Activated CD4-positive, alpha-beta memory T cell treated with anti-CD3 and anti-CD28 coated beads for 36 hours (primary cell): ENCODE measurements at places on chromosomes 6 and 20.

DNA sequence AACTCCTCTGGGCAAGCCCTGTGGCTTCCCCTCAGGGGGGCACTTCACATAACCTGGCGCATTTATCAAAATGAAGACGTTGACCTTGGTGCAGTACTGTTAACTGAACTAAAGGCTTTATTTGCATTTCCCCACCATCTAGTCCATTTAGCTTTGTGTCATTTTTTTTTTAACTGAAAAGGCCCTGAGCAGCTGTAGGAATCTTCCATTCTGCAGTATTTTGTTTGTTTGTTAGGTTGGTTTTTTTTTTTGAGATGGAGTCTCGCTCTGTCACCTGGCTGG, 10.7 kb downstream of the TMEM181 start:
- DNase-seq, result no peak

- no peak for DNase-seq
These were observed 147.2 kb upstream of the EYA4 start for GRCh38 chr6:133093956-133094355.

DNA sequence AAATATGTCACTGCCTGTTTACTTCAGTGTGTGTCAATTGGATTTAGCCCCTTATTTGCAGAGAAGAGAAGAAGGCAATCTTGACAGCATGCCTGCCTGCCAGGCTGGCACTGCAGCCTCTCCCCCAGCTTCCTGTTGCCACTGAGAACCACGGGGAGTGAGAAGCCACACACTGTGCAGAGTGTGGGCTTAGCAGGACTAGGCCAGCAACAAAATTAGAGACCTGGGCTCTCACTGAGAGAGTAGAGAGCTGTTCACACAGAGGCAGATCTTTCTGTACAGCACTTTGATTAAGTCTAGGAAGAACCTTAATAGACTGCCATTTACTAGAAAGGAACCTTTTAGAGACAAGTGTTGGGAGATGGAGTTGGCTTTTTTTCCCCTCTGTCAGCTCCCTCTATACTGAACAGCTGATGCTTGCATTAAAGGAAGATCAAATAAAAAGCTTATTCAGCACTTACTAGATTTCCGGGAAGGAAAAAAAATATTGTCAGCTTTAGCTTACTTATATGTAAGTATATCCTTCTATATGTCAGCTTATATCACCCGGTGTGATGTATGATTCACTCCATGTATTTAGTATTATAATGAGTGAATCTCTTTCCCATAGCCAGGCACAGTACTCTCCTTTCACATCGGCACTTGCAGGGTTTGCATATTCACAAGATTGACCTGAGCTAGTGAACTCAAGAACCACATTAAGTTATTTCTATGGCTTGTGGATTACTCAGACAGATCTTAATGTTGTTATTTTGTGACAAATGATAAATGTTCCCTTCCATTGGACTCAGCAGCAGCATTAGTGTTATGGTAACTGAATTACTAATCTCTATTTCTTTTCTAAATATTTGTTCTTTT, 851.0 kb upstream of the EPHA7 start:
- DNase-seq, result no peak

GRCh38 chr6:162385980-162386379, 341.6 kb downstream of the PRKN start:
- no peak for DNase-seq

DNA sequence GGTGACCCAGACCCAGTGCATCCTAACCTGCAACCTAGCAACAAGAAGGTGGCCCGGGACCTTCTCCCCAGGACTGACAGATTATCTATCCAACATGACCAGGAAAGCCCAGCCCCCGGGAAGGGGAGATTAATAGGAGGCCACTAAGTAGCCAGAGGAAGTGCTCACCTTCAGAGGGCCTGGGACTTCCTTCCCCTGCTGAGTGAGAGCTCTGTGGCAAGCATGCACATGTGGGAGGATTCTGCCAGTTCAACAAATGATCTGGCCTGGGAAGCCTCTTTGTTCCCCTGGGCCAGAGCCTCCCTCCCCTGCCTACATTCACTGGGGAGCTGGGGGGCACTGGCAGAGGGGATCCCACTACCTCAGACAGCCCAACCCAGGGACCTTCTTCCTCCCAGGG, 39.6 kb downstream of the SHLD1 start:
- DNase-seq, result no peak

GRCh38 chr20:20466341-20466879, 98.5 kb downstream of the INSM1 start:
- DNase-seq, result peak; percentile 64

DNA sequence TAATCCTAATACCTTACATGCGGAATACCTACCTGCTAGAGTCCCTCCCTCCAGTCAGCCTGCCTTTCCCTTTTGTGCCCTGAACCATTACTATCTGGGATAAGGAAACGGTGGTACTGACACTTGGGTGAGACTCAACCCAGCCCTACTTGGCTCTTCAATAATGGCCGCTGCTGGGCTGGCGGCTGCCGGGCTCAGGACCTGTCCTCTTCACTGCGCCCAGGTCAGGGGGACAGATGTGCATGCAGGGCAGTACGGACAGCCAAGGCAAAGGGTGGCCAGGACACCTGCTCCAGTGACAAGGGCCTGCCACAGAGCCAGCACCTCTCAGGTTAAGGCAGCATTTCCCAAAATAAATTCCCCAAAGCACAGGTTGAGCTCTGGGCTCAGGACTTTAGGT, 29.9 kb downstream of the UBE2V1 start:
- DNase-seq, result no peak

GRCh38 chr6:166672624-166673206, 45.7 kb upstream of the RPS6KA2 start:
- DNase-seq, result no peak

- DNase-seq, result no peak
These were observed 46.4 kb downstream of the UTRN start for GRCh38 chr6:144331491-144331969.

DNA sequence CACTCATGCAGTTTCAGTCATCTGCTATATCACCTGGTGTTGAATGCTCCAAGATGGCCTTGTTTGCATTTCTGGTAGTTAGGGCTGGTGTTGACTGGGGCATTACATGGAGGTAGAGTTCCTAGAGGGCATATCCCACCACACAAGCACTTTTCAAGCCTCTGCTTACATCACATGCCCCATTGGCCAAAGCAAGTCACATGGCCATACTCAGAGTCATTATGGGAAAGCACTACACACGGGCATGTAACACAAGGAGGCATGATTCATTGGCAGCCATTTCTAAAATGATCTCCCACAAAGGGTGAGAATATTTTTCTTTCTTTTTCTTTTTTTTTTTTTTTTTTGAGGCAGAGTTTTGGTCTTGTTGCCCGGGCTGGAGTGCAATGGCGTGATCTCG, 73.2 kb downstream of the TRMT6 start:
- no peak for DNase-seq

- peak; percentile 63 for DNase-seq
These were observed 4.2 kb downstream of the SCML4 start for GRCh38 chr6:107819964-107820337.

- DNase-seq, result no peak
These were observed 38.0 kb upstream of the TASP1 start for GRCh38 chr20:13676682-13677081.

DNA sequence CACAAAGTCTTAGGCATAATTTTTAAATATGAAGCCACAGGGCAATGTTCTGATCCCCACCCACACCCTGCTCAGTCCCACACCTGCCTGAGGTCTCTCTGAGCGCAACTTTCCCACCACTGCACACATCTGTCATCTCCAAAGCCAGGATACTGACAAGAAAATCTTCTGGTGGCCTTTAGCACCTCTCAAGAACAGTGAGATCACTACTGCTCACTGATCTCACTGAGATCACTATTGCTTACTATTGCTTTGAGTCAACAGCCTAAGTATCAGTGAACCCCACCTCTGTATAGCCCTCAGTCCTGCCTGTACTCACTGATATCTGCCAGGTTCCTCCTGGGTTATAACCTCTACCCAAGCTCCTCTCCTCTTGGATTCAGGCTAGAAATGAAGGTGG, 6.4 kb downstream of the TNFRSF21 start:
- DNase-seq, result no peak

GRCh38 chr6:119713903-119714302, 364.3 kb upstream of the MAN1A1 start:
- DNase-seq, result no peak

GRCh38 chr6:37210313-37210968, 40.5 kb downstream of the PIM1 start:
- peak; percentile 82 for DNase-seq

- no peak for DNase-seq
These were observed 75.0 kb upstream of the LGSN start for GRCh38 chr6:63394656-63395308.

DNA sequence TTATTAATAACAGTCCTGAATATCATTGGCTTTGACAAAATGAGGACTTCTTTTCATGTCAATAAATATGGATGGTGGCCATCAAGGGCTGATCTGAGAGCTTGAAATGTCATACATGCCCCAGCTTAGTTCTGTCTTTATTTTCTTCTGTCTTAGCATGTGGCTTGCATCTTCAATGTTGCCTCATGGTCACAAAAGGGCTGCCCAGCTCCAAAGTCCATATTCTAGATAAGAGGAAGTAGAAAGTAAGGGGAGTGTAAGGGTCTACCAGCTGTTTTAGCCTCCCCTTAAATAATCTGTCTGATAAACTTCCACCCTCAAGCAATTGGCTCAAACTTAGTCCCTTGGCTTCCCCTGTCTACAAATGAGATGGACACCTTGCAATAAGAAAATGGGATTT, 14.2 kb downstream of the BTN2A1 start:
- no peak for DNase-seq

- DNase-seq, result no peak
These were observed 167.2 kb downstream of the TTLL2 start for GRCh38 chr6:167492100-167492449.

GRCh38 chr20:44231713-44232468, 15.2 kb upstream of the GDAP1L1 start:
- DNase-seq, result no peak

DNA sequence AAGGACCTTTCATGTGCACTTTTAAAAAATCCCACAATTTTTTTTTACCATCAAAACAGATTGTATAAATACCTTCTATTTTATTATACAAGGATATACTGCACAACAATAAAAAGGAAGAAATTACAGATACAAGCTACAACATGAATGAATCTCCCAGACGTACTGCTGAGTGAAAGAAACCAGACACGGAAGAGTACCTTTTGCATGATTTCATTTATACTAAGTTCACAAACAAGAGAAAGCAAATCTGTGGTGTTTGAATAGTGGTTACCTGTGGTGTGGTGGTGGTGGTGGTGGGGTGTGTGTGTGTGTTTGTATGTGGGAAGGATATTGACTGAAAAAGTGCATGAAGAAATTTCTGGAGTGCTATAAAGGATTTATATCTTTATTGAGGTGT, 6.8 kb upstream of the PLCB4 start:
- no peak for DNase-seq
